ENCODE measurements at places on chromosomes 5 and 9.

- no peak for DNase-seq
These were observed 616.8 kb downstream of the TLE4 start for GRCh38 chr9:80188579-80188978.

DNA sequence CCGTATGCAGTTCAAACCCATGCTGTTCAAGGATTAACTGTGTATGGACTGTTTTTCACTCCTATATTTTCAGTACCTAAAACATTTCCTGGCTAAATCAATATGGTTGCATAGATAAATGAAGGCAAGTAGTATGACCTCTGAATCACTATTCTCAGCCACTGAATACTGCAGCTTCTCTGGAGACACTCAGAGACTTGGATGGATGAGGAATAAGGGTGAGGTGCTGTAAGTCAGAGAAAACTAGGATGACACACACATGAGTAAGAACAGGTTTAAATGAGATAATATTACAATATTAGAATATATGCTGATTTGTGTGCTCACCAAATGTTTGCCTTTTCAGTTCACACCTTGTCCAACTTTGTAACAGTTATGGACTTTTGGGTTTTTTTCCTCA lies 26.0 kb upstream of the ANXA1 start:
- DNase-seq: no peak

GRCh38 chr5:10757043-10757442 lies 4.0 kb downstream of the DAP start:
- DNase-seq: no peak

DNA sequence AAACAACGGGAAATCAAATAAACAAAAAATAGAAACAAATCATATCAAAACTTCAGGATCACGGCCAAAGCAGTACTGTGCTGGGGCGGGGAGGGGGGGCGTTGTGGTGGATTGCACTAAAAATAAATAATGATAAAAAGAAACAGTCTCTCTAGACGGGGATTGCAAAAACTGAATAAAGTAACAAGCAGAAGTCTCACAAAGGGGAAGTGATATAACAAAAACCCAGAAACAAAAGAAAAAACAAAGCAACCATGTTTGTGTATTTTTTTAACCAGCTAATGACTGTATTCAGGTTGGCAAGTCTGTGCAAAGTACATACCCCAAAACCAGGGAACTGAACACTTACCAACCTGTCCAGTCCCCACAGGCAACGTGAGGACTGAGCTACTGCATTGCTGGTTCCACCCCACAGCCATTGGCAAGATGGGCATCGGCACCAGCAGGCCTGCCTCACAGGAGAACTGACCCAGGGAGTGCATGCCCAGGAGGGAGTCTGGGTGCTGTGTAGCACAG lies 24.1 kb downstream of the BICD2 start:
- no peak for DNase-seq

- no peak for DNase-seq
These were observed 317.0 kb upstream of the RPS23 start for GRCh38 chr5:82595113-82595512.
